ENCODE measurements at places on chromosomes 12 and 14.

GRCh38 chr14:21426692-21427091, 29.2 kb downstream of the CHD8 start:
- no peak for DNase-seq

DNA sequence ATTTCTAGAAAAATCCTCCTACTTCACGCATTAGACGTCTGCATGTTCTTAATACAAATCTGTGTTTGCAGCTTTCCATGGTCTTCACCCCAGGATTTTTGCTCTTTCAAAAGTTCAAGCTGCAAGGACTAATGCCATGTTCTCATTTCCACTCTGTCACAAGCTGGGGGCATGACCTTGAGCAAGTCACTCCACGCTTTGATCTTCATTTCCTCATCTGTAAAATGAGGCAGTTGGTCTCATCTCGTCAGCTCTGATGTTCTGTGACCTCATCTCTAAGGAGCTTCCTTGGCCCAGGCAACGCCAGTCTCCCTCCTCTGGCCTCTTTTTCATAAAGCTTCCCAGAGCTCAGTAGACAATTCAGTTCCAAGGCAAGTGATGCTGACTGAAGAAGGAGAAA, 18.8 kb upstream of the BMP4 start:
- no peak for DNase-seq

- DNase-seq, result no peak
Observed at GRCh38 chr14:20472536-20473169, 3.4 kb downstream of the PNP start.

DNA sequence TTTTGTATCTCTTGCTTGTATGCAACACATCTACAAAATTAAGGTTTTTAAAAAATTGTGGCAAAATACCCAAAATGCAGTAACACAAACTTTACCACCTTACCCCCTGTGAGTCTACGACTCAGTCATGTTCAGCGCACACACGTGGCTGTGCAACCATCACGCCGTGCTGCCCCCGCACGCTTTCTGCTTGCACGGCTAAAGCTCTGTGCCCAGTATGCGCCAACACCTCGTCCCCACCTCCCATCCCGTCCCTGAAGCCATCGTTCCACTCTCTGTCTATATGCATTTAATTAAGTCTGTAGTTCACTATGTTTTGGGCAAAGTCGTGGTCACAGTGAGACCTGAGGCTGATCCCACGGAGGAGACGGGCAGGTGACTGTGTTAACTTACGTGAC, 36.4 kb downstream of the FZD10 start:
- DNase-seq, result no peak

DNA sequence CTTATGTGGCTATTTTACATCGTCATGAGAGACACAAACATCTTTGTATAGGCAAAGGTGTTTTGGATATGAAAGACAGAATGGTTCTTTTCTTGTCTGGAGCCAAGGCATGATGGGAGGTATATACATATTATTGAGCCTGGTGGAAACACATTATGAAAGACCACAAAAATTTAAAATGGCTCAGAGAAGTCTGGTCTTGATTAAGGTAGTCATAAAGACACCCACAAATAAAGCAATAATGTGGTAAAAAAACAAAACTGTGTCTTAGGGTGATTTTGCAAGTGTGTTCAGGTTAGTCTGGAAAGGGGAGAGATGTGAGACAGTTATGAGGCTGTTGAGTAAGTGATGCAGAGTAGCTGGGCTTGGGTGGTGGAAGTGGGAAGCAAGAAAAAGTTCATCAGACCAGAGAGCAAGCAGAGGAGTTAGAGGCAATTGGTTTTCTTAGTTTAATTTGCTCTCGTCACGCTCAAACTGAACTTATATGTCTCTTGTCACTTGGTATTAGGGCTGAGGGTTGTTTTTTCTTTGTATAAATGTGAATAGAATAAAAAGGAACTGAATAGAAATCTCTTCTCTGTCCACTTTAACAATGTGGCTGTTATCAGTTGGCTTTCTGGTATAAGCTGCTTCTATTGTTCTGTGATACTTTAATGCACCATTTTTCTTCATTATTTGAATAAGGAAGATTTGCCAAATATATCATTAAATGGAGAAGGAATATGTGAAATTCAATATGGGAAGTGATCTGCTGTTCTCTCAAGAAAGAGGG, 115.0 kb downstream of the AKAP6 start:
- no peak for DNase-seq

Measured in cortex of kidney (tissue), 1 donor.